ENCODE measurements at places on chromosomes 5 and 9.

DNA sequence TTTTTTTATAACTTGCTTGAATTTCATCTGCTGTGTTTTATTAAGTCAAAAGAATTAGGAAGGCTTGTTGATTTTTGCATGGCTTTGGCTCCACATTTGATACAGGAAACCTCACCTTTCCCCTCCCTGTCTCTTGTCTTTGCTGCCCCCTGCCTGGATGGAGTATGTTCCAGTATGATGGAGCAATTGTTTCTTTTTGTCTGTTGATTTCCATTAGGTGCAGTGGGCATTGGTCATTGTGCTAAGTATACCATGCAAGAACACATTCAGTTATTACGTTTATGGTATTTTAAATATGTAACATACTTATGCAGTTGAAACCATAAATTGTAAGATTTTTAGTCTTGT, 19.6 kb downstream of the TJP2 start:
- no peak for DNase-seq

GRCh38 chr9:79021084-79021483, 550.7 kb upstream of the TLE4 start:
- DNase-seq: no peak

DNA sequence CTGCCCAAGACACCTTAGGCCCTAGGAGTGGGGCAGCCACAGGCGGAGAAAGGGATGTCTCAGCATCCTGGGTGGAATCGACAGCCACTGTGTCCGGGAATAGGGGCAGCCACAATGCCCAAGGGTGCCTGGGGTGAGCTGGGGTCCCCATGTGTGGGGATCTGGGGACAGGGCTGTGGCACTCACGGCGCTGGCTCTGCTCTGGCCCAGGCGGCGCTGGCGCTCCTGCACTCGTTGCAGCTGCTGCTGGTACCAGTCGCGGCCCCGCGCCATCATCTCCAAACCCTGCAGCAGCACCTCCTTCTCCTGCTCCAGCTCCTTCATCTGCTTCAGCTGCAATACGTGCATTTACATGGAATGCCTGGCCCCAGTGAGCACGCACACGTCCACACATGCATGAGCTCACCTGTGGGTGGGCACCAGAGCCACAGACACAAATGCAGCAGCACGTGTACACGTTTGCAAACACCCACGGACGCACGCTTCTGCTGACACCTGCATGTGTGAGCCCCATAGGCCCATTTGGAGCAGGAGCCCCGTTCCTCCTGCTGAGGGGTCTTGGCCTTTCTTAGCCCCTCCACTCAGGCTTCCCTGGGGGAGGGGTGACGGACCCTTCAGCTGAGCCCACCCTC, 4.9 kb downstream of the SAPCD2 start:
- no peak for DNase-seq

DNA sequence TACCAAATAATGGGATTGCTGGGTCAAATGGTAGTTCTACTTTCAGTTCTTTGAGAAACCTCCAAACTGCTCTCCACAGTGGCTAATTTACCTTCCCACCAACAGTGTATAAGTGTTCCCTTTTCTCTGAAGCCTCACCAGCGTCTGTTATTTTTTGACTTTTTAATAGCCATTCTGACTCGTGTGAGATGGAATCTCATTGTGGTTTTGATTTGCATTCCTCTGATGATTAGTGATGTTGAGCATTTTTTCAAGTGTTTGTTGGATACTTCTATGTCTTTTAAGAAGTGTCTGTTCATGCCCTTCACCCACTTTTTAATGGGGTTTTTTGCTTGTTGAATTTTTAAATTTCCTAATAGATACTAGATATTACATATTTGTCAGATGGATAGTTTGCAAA, 28.4 kb upstream of the SUSD1 start:
- no peak for DNase-seq

GRCh38 chr5:61647672-61648071, 315.6 kb downstream of the ZSWIM6 start:
- DNase-seq: no peak

GRCh38 chr9:27497883-27498417, 26.1 kb upstream of the IFNK start:
- DNase-seq: no peak

- no peak for DNase-seq
Measured at GRCh38 chr9:77752554-77752953, 104.4 kb upstream of the GNA14 start.

- DNase-seq: no peak
Measured at GRCh38 chr9:114119242-114120191, 20.4 kb upstream of the KIF12 start.

GRCh38 chr5:108636135-108636853, 111.4 kb upstream of the FER start:
- DNase-seq: no peak

GRCh38 chr9:116168231-116168630, 14.6 kb downstream of the PAPPA start:
- DNase-seq: no peak

- DNase-seq: no peak
Measured at GRCh38 chr9:38416461-38416860, 7.8 kb downstream of the IGFBPL1 start.

All from stimulated activated CD8-positive, alpha-beta memory T cell treated with anti-CD3 and anti-CD28 coated beads, Interleukin-12 subunit alpha, Interleukin-12 subunit beta, amount 100 ng/mL, for 1 hour (primary cell).